NCI-H2029 (cell line): ENCODE measurements at places on chromosomes 12 and 14.

DNA sequence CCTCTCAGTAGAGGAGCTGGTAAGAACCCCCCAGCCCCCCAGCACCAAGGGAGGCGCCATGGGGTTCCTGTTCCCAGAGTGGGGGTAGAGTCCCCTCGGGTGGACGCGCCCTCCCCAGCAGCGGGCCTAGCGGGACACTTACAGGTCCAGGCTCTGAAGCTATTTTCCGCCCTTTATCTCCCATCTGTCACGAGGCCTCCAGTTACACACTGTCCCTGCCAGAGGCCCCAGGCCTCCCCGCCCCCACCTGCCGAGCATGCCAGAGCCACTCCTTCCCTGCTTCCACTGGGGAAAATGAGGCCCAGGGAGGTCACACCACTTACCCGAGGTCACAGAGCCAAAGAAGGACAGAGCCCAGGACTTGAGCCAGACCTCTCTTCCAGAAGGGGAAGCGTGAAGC, 3.1 kb downstream of the C14orf180 start:
- no peak for DNase-seq

DNA sequence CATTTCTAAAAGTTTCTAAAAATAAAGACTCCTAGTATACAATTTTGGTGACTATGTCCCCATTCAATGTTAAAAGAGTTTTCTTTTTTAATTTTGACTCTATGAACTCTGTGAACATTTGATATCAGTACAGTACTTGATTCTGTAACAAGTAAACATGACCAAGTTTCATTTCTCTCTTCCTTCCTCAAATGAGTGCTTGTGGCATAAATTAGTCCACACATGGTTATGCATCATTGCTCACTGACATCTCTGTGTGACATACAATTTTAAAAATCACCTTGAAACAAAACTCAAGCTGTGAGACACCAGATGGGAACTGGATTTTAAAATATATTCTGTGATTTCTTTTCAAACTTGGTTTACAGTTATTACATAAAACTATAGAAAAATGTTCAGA, 253.9 kb upstream of the MDGA2 start:
- DNase-seq: no peak

- peak; percentile 1 for DNase-seq
These were observed at the start of gene FBLN5 for GRCh38 chr14:91947475-91948184. TSS of gene FBLN5 (minus strand) at chr14:91947694. CDS start at chr14:91947229, 465 bp downstream.

DNA sequence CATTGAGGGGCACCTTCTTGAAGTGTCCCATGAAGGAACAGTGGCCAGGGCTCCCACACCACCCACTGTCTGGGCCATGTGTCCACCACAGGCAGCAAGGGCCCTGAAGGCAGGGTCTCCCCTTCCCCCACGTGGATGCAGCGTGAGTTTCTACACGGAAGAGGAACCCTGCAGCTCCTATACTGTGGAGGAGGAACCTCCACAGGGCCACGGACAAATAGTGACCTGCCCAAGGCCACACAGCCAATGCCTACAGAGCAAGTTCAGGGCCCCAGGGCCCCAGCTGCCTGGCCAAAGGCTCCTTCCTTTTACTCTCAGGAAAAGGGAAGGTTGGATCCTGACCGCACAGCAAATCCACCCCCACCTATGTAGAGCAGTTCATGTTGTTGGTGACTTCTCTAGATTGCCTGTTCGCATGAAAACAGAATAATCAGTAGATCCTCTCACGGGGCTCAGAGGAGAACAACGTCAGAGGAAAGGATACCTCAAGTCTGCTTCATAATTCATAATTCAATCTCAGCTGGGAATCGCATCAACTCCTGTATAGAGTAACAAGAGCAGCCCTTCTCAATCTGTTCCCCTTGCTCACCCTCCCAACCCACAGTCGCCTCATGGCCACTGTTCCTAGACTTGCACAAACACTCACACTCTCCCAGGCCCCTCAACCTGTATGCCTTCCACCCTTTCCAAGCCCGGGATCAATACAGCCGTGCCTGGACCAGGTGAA, 11.1 kb upstream of the KRT73 start:
- no peak for DNase-seq

GRCh38 chr14:101834800-101835547, 73.5 kb downstream of the PPP2R5C start:
- no peak for DNase-seq

- DNase-seq: peak; percentile 65
These were observed at the start of gene C12orf75 for GRCh38 chr12:105330283-105330930. TSS of gene C12orf75 (plus strand) at chr12:105330691. CDS start at chr12:105330892, 201 bp downstream.

DNA sequence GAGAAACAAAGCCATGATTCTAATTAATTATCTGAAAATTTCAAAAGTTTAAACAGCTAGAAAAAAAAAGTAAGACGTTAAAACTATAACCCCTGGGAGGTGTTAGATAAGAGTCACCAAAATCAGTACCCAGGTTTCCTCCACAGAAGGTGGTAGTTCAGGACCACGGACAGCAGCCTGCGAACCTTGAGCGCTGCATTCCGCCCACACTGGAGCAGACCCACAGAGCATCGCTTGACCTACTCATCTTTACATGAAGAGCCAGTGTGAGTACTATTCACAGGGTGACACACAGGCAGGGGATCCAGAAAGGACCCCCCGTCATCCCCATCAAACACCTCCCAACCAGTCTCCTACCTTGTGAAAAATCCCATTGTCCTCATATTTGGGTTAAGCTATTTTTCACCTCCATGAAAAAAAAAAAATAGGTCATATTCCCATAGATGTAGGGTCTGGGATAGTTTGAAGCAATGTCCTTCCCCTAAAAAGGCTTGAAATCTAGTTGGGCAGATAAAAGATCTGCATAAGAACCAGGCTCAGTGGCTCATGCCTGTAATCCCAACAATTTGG, 8.8 kb upstream of the CHGA start:
- no peak for DNase-seq

- DNase-seq: no peak
These were observed 190.5 kb downstream of the PHETA1 start for GRCh38 chr12:111178181-111179081.

- DNase-seq: no peak
These were observed 1.0 kb downstream of the DGKA start for GRCh38 chr12:55931780-55932550.
